ENCODE measurements at places on chromosomes 4 and X.

DNA sequence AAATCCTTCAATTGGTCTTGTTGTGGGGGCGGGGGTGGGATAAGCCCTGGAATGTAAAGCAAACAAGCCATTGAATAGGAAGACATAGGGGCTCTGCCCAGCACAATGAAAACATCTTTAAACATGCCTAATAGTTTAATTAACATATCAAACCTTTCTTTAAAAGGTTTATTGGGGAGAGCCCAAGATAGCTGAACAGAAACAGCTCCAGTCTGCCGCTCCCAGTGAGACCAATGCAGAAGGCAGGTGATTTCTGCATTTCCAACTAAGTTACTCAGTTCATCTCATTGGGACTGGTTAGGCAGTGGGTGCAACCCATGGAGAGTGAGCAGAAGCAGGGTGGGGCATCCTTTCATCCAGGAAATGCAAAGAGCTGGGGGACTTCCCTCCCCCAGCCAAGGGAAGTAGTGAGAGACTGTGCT is 327.2 kb upstream of the CNKSR2 start:
- DNase-seq: no peak

DNA sequence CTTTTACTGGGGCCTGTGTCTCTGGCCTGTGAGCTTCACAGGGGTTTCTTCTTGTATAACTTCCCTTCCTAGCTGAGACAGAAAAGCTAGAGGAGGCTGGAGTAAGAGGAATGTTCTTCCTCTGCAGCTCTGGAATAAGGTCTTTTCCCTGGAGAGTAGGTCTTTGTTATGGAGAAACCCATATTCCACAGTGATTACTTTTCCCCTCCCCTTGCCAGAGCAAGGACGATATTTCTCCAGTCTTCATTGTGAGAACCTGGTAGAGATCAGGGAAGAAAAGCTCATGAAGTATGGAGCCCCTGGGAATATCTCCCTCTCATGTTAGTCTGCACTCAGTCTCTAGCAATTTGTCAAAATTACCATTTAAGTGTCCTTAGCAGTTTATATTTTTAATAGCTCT is 18.7 kb upstream of the GLRB start:
- DNase-seq: no peak

GRCh38 chr4:33395731-33396485 is 2675.7 kb downstream of the PCDH7 start:
- no peak for DNase-seq

- peak; percentile 10 for DNase-seq
These were observed 763 bp downstream of the CASK start for GRCh38 chrX:41922431-41923151.

- peak; percentile 77 for DNase-seq
These were observed 6.5 kb upstream of the RNF4 start for GRCh38 chr4:2462218-2462991.

GRCh38 chr4:170853422-170854021 is 763.8 kb upstream of the AADAT start:
- peak; percentile 78 for DNase-seq

Data from choroid plexus epithelial cell (primary cell).